ENCODE measurements at places on chromosomes 4 and X. TPM values are rescaled to one million over a fixed set of nuclear protein-coding genes. Genes with fewer than 3 reads are reported as not detected.

GRCh38 chr4:68074397-68074796 is 55.3 kb downstream of the TMPRSS11F start:
- no peaks in the 10 kb centered on the region for H3K4me1 ChIP-seq
- no peaks in the 10 kb centered on the region for H3K36me3 ChIP-seq
- no peak for DNase-seq
- no peaks in the 10 kb centered on the region for H3K27me3 ChIP-seq
- no peak overlapping the region for H3K4me3 ChIP-seq
- H3K27ac ChIP-seq, result no peak overlapping the region

- no peaks in the 10 kb centered on the region for H3K27me3 ChIP-seq
- H3K36me3 ChIP-seq, result no peaks in the 10 kb centered on the region
- no peak for DNase-seq
- no peak overlapping the region for H3K4me3 ChIP-seq
- H3K4me1 ChIP-seq, result no peaks in the 10 kb centered on the region
These were observed 377.9 kb downstream of the SMARCA1 start for GRCh38 chrX:129145385-129145784.

GRCh38 chr4:163663454-163664225 is 169.2 kb downstream of the TMA16 start:
- no peaks in the 10 kb centered on the region for H3K4me1 ChIP-seq
- H3K4me3 ChIP-seq, result no peak overlapping the region
- DNase-seq, result no peak

DNA sequence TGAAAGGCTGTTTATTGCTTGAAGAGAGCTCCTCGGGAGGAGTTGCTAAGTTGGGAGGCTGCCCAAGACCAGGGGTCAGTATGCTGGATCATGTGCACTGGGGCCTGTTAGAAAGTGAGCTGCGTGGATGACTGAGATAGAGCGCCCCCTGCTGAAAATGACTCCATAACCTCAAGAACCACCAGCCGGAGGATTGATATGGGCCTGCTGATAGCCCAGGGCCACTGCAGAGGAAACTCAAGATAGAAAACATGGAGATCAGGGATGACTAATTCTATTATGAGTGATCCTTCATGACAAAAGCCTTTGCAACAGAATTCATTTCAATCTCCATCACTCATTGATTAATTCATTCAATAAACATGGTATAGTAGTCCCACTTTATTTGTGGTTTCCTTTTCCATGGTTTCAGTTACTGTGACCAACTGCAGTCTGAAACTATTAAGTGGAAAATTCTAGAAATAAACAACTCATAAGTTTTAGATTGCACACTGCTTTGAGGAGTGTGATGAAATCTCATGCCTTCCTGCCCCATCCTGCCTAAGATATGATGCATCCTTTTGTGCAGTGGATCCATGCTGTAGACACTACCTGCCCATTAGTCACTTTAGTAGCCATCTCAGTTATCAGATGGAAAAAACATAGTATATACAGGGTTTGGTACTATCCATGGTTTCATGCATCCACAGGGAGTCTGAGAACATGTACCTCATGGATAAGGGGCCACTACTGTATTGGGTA is 126.7 kb upstream of the MBNL3 start:
- DNase-seq, result peak; percentile 53
- H3K27me3 ChIP-seq, result no peaks in the 10 kb centered on the region
- no peaks in the 10 kb centered on the region for H3K4me1 ChIP-seq
- H3K27ac ChIP-seq, result no peak overlapping the region
- H3K36me3 ChIP-seq, result no peaks in the 10 kb centered on the region
- no peak overlapping the region for H3K4me3 ChIP-seq

DNA sequence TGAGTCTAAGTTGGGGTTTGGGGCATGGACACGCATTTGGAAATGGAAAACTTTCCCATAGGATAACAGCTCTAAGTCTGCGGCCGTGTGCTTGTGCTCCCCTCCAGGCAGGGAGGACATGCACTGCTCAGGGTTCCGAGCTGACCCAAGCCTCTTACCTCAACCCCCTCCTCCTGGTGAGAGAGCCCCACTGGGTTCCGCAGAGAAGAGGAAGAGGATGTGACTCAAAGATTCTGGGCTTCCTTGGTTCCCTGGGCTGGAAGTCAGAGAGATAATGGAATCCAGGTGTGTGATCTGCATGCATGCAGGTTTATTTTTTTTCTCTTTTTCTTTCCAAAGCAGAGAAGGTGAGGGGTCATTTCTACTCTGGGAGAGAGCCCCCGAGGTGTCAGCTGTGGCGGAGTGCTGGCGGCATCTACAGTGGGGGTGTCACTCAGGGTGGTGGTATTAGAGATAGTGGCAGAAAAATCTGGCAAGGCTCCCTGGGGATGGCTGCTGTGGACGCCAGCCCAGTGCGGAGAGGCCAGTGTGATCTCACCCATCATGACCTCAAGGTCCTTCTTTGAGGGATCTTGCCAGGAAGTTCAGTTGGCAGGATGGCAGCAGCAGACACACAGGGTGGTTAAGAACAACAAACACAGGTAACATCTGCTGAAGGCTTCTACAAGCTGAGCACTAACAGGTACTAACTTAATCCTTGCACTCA is 168.7 kb upstream of the HAND2 start:
- no peaks in the 10 kb centered on the region for H3K27me3 ChIP-seq
- no peak overlapping the region for H3K27ac ChIP-seq
- DNase-seq, result no peak

DNA sequence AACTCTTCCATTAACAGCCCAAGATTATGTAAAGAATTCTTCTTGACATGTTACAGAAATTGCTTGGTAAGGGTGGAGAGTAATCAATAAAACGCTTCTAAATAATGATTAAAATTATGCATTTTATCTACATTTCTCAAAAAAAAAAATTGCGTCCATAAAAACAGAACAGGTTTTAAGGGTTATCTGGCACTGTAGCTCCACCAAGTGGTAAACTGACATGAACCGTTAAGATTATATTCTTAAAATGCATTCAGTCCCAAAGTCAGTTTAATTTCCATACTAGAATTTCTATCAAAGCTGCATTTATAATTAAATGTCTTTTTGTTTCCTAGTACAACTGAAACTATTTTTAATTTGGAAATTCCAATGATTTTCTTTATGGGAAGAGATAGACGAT is 214.0 kb upstream of the UGT8 start:
- H3K27me3 ChIP-seq, result no peaks in the 10 kb centered on the region
- no peak overlapping the region for H3K27ac ChIP-seq
- H3K4me1 ChIP-seq, result no peaks in the 10 kb centered on the region
- H3K4me3 ChIP-seq, result no peak overlapping the region
- no peak for DNase-seq

GRCh38 chrX:19718642-19719041 is 168.8 kb downstream of the SH3KBP1 start:
- H3K36me3 ChIP-seq, result no peaks in the 10 kb centered on the region
- no peaks in the 10 kb centered on the region for H3K4me1 ChIP-seq
- no peaks in the 10 kb centered on the region for H3K27me3 ChIP-seq
- H3K27ac ChIP-seq, result no peak overlapping the region
- DNase-seq, result no peak

RAB41 gene
- not detected for total RNA-seq
